ENCODE measurements at places on chromosomes 2 and 18.

GRCh38 chr2:151840216-151841046, 12.2 kb upstream of the ARL5A start:
- no peak for DNase-seq

DNA sequence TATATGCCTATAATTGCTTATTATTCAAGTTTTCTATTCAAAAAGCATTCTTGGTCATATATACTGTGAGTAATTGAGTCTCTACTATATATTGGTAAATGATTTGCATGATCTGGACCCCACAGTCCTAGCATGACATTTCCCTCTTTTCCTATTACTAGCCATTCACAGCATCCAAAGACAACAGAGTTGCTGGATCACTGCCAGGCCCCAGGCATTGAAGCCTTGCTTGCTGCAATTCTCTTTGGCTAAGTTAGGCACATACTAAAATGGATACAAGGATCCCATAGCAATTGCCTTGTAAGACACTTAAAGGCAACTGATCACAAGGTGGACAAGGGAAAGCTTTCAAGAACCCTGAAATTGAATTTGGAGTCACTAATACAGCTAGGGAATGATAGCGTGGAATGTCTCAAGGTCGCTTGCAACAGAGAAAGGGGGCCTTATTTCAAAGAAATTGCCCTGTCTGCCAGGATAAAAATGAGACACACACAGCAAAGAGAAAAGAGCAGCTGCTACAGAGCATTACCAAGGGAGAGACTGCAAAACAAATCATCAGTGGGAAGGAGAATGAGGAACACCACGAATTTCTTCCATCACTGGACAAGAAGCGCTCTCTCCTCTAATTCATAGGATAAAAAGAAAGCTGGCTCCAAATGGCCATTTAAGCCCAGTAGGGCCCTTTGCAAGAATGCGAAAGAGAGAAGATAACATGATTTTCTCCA, 77.1 kb upstream of the EPHA4 start:
- DNase-seq, result no peak

GRCh38 chr2:64267699-64268098, 123.5 kb upstream of the PELI1 start:
- DNase-seq, result peak; percentile 59

- no peak for DNase-seq
These were observed 64.1 kb downstream of the STAT4 start for GRCh38 chr2:191086706-191087105.

DNA sequence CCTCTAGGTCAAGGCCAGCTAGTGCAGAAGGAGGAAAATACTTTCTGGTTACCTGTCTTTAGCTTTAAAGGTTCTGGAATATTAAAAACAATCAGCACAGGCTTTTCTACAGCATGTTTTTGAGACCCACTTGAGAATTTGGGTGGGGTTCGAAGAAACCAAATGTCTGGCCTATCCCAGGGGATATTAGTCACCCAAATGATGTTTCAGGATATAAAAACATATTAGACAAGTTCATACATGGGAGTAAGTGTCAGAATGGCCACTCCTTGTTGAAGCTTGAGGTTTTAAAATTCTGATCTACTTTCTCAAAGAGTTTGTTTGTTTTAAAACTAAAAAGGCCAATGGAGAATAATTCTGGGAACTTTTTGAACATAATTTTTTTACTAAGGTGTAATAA, 158.6 kb upstream of the DLX2 start:
- no peak for DNase-seq

- DNase-seq, result no peak
These were observed 15.5 kb downstream of the RND3 start for GRCh38 chr2:150471813-150472510.

DNA sequence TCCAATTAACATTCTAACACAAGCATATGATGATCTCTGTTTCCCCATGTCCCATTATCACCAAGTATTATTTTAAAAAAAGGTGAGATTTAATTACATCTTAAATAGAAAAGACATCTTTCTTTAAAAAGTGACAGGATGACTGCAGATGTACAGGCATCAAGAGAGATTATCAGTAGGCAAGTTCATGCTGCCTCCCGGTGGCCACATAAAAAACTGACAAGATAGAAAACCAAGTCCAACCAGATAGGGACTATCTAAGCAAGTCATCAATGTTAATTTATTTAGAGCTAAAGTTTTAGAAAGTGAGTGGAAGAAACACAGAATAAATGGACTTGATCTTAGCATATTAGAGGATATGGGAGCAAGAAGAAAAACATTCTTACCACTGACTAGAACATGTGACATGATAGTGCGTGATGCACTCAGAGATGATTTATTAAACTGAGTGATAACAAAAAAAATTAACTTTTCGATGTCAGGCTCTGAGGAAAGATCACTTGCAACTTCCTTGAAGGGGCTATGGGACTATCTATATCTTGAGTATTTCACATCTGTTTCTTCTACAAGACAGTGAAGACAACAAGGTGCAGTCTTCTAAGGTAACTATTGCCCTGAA, 5.4 kb upstream of the TDRD15 start:
- peak; percentile 43 for DNase-seq

Measured in kidney tubule cell (primary cell).